T-cell (primary cell): ENCODE measurements at places on chromosomes 7 and 10. TPM values are rescaled to one million over a fixed set of nuclear protein-coding genes. Genes with fewer than 3 reads are reported as not detected.
A peak's percentile ranks its signal among the peaks of the same experiment; 100 is the strongest.

DNA sequence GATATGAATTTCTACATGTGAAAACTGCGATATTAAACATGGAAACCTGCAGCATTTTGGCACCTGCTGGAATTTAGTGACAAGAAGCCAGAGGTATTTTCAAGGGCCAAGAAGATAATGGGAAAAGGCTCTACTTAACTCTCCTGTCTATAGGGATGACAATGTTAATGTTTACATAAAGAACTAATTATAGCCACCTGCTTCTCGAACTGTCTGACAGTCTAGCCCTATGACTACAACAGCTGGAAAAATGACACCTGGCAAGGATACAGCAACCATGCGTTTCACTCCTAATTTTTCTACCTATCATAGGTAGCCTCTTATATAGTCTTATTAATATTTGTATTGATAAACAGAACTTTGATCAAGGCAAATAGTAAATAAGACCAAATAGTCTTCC lies 49.6 kb downstream of the MAGI2 start:
- H3K4me1 ChIP-seq, result no peaks in the 10 kb centered on the region
- no peaks in the 10 kb centered on the region for H3K36me3 ChIP-seq
- no peak overlapping the region for H3K27ac ChIP-seq
- H3K27me3 ChIP-seq, result no peaks in the 10 kb centered on the region
- no peak for DNase-seq

- H3K36me3 ChIP-seq, result peaks cover 6% of the 10 kb centered on the region
- no peaks in the 10 kb centered on the region for H3K27me3 ChIP-seq
Measured at GRCh38 chr7:107506674-107507339, 37.0 kb downstream of the GPR22 start.

- DNase-seq, result no peak
- H3K4me3 ChIP-seq, result no peak overlapping the region
- no peaks in the 10 kb centered on the region for H3K4me1 ChIP-seq
- H3K27ac ChIP-seq, result no peak overlapping the region
- H3K36me3 ChIP-seq, result no peaks in the 10 kb centered on the region
Measured at GRCh38 chr10:52400562-52400961, 86.5 kb downstream of the DKK1 start.

- H3K4me3 ChIP-seq, result no peak overlapping the region
- no peak overlapping the region for H3K27ac ChIP-seq
- no peaks in the 10 kb centered on the region for H3K36me3 ChIP-seq
- H3K27me3 ChIP-seq, result no peaks in the 10 kb centered on the region
- peak; percentile 63 for DNase-seq
- peaks cover 15% of the 10 kb centered on the region for H3K4me1 ChIP-seq
Measured at GRCh38 chr10:71708301-71708703, 11.3 kb downstream of the C10orf105 start.

GRCh38 chr7:116971869-116972268 lies 18.6 kb downstream of the ST7 start:
- no peaks in the 10 kb centered on the region for H3K27me3 ChIP-seq
- H3K4me3 ChIP-seq, result no peak overlapping the region
- no peak overlapping the region for H3K27ac ChIP-seq
- no peaks in the 10 kb centered on the region for H3K36me3 ChIP-seq
- no peak for DNase-seq

GRCh38 chr10:61994405-61995219 lies 93.1 kb downstream of the ARID5B start:
- no peaks in the 10 kb centered on the region for H3K36me3 ChIP-seq
- no peak overlapping the region for H3K4me3 ChIP-seq
- H3K27me3 ChIP-seq, result no peaks in the 10 kb centered on the region
- no peak for DNase-seq

GRCh38 chr7:29878081-29878688 lies 71.9 kb downstream of the WIPF3 start:
- no peaks in the 10 kb centered on the region for H3K36me3 ChIP-seq
- peak; percentile 27 for DNase-seq
- peaks cover 12% of the 10 kb centered on the region for H3K27me3 ChIP-seq
- H3K4me1 ChIP-seq, result no peaks in the 10 kb centered on the region
- H3K4me3 ChIP-seq, result no peak overlapping the region
- no peak overlapping the region for H3K27ac ChIP-seq

GRCh38 chr7:16805441-16805840 lies 642 bp upstream of the AGR2 start:
- H3K27me3 ChIP-seq, result no peaks in the 10 kb centered on the region
- H3K4me1 ChIP-seq, result no peaks in the 10 kb centered on the region
- H3K27ac ChIP-seq, result no peak overlapping the region

- DNase-seq, result no peak
- H3K27me3 ChIP-seq, result no peaks in the 10 kb centered on the region
- H3K36me3 ChIP-seq, result no peaks in the 10 kb centered on the region
- H3K4me1 ChIP-seq, result no peaks in the 10 kb centered on the region
- no peak overlapping the region for H3K27ac ChIP-seq
Measured at GRCh38 chr7:94133460-94133859, 129.3 kb upstream of the BET1 start.

GRCh38 chr10:103808780-103809179 lies 46.6 kb downstream of the SH3PXD2A start:
- peaks cover 3% of the 10 kb centered on the region for H3K4me1 ChIP-seq
- H3K4me3 ChIP-seq, result no peak overlapping the region
- no peaks in the 10 kb centered on the region for H3K36me3 ChIP-seq
- H3K27ac ChIP-seq, result no peak overlapping the region
- DNase-seq, result no peak
- no peaks in the 10 kb centered on the region for H3K27me3 ChIP-seq

DNA sequence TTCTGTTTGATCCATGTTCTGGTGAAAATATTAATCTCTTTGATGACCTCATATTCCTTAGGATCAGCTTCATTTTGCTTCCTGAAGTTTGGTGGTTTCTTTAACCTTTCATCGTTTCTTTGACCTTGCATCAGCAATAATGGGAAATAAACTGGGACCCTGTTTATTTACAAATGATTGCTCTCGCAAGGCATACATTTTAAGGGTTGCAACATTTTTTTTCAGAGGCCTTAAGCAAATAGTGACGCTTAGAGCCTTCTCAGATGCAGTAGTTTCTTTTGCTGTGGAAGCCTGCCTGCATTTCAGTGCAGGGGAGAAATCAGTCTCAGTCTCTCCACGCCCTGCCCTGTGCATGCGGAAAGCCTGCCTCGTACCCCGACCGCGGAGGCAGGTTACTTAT lies 139.1 kb upstream of the NPS start:
- peaks cover 3% of the 10 kb centered on the region for H3K27me3 ChIP-seq
- H3K4me3 ChIP-seq, result no peak overlapping the region
- H3K4me1 ChIP-seq, result no peaks in the 10 kb centered on the region
- H3K27ac ChIP-seq, result no peak overlapping the region
- no peaks in the 10 kb centered on the region for H3K36me3 ChIP-seq

DNA sequence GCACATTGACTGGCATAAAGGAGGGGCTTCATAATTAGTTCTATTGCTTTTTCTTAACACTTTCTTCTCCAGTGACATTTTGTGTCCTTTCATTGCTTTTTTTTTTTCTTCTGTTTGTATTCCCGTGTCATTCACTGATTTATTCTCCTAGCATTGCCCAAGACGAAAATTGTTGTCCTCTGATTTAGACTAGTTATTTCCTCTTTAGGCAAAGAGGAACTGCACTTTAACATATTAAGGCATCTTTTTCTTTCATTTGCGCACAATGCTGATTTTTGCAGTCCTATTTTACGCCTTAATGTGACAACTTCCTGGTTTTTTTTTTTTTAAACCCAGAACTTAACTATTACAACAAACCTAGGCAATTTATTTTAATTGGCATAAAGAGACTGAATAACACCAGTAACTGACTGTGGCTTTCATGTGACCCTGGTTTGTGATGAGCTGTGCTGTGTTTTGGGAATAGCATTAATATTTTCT lies 39.7 kb downstream of the ARID5B start:
- no peaks in the 10 kb centered on the region for H3K27me3 ChIP-seq
- H3K36me3 ChIP-seq, result peaks cover 7% of the 10 kb centered on the region
- peak overlapping the region; percentile 87 for H3K27ac ChIP-seq
- no peak overlapping the region for H3K4me3 ChIP-seq

DNA sequence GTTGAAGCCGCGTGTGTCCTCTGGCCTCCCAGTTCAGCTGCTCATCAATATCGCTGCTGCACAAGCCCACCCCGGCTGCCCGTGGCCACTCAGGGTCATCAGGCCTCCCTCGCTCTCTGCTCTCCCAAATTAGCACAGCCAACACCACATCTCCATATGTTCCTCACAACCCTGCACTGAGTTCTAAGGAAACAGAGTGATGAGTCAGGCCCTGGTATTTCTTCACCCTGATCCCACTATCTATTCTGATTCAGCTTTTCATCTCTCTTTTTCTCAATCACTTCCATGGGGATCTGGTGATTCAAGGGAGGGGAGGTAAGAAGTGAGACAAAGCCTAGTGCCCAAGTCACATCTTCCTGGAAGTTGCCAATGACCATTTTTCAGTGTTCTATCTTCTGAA lies 23.8 kb downstream of the CYTH3 start:
- H3K36me3 ChIP-seq, result no peaks in the 10 kb centered on the region
- no peak for DNase-seq
- H3K27ac ChIP-seq, result no peak overlapping the region
- no peaks in the 10 kb centered on the region for H3K27me3 ChIP-seq
- H3K4me1 ChIP-seq, result no peaks in the 10 kb centered on the region

DNA sequence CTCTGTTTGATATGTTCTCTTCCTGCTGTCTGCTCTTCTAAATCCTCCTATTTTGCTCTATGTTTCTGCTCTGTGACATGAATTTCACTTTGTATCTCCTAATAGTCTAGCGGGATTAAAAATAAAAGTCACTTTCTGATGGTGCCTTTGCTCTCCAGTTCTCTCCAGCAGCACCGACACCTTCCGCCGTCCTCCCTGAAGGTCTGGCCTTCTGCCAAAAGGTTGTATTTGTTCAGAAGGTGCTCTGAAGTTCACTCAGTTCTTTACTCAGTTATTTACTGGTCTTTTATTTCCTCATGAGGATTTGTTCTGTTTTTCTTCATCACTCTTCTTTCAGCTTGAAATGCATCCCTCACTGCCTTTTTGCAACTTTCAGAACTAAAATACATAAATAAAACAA lies 11.2 kb upstream of the EPHA1 start:
- H3K4me1 ChIP-seq, result no peaks in the 10 kb centered on the region
- no peak for DNase-seq
- no peaks in the 10 kb centered on the region for H3K27me3 ChIP-seq
- no peaks in the 10 kb centered on the region for H3K36me3 ChIP-seq

- DNase-seq, result no peak
- H3K4me1 ChIP-seq, result no peaks in the 10 kb centered on the region
- peaks cover 30% of the 10 kb centered on the region for H3K27me3 ChIP-seq
- no peak overlapping the region for H3K27ac ChIP-seq
Measured at GRCh38 chr7:154794147-154794780, 208.7 kb downstream of the PAXIP1 start.

OR2A7 gene
- 1.5 TPM for total RNA-seq

FAM180A gene
- total RNA-seq, result not detected

FOXI2 gene
- not detected for total RNA-seq

LAMB1 gene
- 1.4 TPM for total RNA-seq

PILRA gene
- total RNA-seq, result 19.3 TPM

TMEM229A gene
- total RNA-seq, result not detected
